ENCODE measurements at places on chromosomes 12 and 14. TPM values are rescaled to one million over a fixed set of nuclear protein-coding genes. Genes with fewer than 3 reads are reported as not detected.

Gene TUBA1B
- total RNA-seq, result 1,471 TPM

Gene ATP5MC2
- total RNA-seq, result 72.2 TPM

Gene FAM181A
- total RNA-seq, result not detected

Gene GLIPR1L2
- total RNA-seq, result 0.43 TPM

Gene TAS2R7
- not detected for total RNA-seq

Gene GPX2
- total RNA-seq, result not detected

Gene FOXG1
- total RNA-seq, result not detected

Gene B4GALNT3
- under 0.01 TPM for total RNA-seq

Gene MYG1
- 39.6 TPM for total RNA-seq

Gene RDH12
- under 0.01 TPM for total RNA-seq

Gene FOXN3
- total RNA-seq, result 33.2 TPM

Gene PUS7L
- 30.2 TPM for total RNA-seq

Data from fibroblast of villous mesenchyme (primary cell).